ENCODE measurements at places on chromosomes 3 and 15.

GRCh38 chr3:111639316-111639715 is 44.2 kb upstream of the ZBED2 start:
- no peak for DNase-seq

DNA sequence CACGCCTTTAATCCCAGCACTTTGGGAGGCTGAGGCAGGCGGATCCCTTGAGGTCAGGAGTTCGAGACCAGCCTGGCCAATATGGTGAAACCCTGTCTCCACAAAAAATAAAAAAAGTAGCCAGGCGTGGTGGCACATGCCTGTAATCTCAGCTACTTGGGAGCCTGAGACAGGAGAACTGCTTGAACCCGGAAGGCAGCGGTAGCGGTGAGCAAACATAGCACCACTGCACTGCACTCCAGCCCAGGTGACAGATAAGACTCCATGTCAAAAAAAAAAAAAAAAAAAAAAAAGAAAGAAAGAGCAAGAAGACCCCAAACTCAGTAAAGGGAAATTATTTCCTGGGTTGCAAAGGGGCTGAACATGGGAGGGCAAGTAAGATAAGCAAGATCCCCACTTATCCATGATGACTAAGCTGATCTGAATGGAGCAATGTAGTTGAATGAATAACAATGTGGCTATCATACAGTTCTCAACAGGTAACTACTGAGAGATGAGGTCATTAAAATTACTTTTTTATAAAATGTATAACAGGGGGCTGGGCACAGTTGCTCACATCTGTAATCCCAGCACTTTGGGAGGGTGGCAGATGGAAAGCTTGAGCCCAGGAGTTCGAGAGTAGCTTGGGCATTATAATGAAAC is 46.0 kb downstream of the RBM15B start:
- DNase-seq = no peak

DNA sequence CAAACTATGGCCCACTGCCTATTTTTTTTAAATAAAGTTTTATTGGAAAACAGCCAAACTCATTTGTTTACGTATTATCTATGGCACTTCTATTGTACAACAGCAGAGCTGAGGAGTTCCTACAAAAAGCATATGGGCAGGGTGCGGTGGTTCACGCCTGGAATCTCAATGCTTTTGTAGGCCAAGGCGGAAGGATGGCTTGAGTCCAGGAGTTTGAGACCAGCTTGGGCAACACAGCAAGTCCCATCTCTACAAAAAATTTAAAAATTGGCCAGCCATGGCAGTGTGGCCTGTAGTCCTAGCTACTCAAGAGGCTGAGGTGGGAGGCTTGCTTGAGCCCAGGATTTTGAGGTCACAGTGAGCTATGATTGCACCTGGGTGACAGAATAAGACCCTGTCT is 142.3 kb downstream of the RORA start:
- DNase-seq = no peak

- DNase-seq = no peak
These were observed 81.4 kb upstream of the HES1 start for GRCh38 chr3:194054540-194054939.

DNA sequence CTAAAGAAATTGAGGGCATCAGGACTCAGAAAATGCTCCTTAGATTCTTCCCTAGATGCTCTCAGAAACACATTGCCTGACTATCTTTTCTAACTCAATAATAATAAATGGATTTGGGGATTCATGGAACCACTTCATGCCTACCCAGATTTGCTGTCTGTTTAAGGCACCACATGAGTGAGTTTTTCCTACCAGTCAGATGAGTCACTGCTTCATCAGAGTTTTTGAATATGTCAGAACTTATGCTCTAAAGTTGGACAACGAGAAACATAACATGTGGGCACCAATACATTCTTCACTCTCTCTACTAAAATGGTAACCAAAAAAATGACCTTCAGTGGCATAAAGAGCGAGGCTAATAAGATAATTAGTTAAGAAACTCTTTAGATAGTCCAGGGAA is 1135.1 kb downstream of the TUSC7 start:
- DNase-seq = no peak
